ENCODE measurements at places on chromosomes 7 and 10.

DNA sequence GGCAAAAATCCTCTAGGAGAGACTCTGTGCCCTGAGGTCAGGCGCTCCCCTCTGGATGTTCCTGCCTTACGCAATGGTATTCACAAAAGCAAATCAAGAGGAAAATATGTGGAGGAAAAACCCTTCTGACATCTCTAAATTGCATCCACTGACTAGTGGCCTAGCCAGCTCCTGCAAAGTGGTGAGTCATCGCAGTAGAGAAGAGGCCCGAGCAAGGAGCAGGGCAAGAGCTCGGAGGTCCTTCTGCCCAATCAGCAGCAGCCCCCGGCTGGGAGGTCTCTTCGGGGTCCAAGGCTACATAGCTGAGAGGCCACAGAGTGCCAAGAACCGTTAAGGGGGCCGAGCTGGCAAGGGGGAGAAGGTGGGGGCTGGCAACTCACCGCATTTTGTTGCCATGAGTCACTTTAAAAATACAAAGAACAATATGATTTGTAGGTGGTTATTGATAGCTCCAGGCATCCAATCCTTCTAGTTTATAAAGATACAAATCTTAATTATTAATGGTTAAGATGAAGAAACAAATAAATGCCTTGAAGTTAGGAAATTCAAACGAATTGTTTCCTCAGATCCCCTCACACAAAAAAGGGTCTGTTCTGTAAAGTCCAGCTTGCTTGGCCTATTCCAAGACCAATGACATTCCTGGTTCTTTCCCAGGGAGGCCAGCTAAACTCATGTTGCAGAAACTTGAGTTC, 161.6 kb downstream of the PKD1L1 start:
- peaks cover 35% of the 10 kb centered on the region for H3K36me3 ChIP-seq
- no peaks in the 10 kb centered on the region for H3K27me3 ChIP-seq
- peak overlapping the region; percentile 87 for H3K27ac ChIP-seq
- peaks cover 73% of the 10 kb centered on the region for H3K4me1 ChIP-seq
- peak overlapping the region; percentile 34 for H3K4me3 ChIP-seq

DNA sequence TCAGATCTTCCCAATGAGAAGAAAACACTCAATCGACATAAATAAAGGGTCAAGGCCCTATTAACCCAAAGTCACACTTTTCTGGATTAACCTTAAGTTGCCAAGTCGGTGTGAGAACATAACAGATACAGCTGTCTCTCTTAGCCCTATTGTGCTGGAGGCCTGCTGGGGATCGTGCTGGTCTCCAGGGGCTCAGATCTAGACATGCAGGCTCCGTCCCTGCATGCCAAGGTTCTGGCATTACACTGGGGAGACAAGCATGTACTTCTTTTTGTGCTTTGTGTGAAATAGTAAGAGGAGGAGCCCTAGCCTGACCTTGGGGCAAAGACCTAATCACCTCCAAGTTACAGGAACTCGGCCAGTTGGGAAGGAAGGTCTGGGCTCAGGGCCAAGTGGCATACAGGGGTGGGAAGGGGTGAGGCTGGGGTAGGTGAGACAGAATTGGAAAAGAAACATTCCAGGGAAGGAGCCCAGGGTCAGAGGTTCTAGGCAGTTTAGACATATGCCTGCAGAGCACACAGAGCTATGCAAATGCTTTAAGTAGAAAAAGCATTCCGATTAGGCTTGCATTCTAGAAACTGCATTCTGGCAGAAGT, 216.4 kb downstream of the HECW1 start:
- DNase-seq, result no peak
- H3K27ac ChIP-seq, result no peak overlapping the region
- peaks cover 19% of the 10 kb centered on the region for H3K27me3 ChIP-seq
- no peaks in the 10 kb centered on the region for H3K36me3 ChIP-seq

DNA sequence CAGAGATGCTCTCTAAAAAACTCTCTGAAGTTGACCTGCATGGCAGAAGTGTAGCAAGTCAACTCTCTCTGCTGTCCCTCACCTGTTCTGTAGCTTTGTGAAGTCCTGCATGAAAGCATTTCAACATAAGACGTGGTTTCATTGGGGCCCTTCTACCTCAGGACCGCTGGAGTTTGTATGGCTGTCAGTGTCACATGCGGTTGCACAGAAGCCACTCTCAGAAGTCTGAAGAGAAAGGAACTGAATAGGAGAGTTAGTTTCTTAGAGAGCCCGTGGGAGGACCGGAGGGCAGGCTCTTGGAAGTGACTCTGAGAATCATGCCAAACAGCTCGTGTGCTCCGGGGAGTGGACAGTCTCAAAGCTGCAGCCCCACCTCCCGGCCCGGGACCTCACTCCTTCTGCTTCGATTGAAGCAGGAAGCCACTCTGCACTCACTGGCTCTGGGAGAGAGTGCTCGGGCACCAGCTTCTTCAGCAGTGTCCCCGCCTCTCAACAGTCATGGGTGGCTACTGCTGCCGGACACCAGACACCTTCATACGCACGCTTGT, 486.7 kb downstream of the SDK1 start:
- H3K27ac ChIP-seq, result no peak overlapping the region
- no peaks in the 10 kb centered on the region for H3K27me3 ChIP-seq
- no peaks in the 10 kb centered on the region for H3K4me1 ChIP-seq
- no peaks in the 10 kb centered on the region for H3K36me3 ChIP-seq
- DNase-seq, result no peak

DNA sequence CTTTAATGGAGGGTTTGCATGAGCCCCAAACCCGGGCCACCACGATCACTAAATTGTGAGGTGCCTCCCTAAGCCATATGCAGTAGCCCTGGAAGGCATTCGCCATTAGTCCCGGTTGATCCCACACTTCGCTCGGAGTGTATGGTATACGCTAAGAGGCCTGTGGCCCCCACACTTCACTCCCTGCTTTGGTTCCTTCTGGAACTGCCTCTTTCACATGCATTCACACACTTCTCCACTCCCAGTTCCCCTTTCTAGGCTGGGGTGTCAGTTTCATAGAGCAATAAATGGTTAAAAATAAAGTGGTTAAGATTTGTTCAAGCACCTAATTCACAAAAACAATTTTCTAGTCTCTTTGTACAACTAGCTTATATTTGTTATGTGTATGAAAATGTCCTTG, 212.1 kb upstream of the KCND2 start:
- no peak for DNase-seq
- no peaks in the 10 kb centered on the region for H3K36me3 ChIP-seq

GRCh38 chr7:128880791-128881457, 18.3 kb downstream of the ATP6V1F start:
- peaks cover 6% of the 10 kb centered on the region for H3K4me1 ChIP-seq
- peaks cover 8% of the 10 kb centered on the region for H3K36me3 ChIP-seq
- no peaks in the 10 kb centered on the region for H3K27me3 ChIP-seq
- no peak overlapping the region for H3K4me3 ChIP-seq
- no peak overlapping the region for H3K27ac ChIP-seq

DNA sequence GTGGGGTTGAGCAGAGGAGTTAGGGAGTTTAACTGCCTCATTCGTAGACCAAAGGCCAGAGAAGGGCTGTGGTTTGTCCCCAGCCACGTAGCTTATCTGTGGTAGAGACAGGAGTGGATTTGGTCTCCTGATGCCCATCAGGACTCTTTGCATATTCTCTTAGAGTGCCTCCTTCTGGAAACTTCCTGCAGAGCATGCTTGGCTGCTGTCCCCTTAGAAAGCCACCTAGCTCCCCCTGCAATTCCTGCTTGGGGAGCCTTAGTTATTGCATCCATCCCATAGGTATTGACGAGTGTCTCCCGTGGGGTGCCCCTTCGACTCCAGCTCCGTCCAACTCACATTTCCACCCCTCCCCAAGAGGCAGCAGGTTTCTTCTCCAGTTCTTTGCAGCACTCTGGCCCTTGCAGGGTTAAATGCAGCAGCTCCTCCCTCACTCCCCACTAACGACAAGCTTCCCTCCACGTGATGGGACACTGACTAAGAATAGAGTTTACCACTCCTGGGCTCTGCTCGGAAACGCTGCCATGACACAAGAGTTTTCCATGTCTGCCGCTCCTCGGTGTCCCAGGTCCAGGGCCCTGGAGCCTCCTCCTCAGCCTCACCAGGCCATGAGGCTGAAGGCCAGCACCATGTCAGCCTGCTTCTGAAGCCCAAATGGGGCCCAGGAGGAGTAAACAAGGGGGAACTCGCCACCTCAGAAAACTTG, 147.8 kb upstream of the UNC5B start:
- H3K27me3 ChIP-seq, result peaks cover 83% of the 10 kb centered on the region
- H3K27ac ChIP-seq, result no peak overlapping the region
- H3K4me3 ChIP-seq, result no peak overlapping the region
- H3K36me3 ChIP-seq, result no peaks in the 10 kb centered on the region

GRCh38 chr10:99781734-99782429, 558 bp upstream of the ABCC2 start:
- peak overlapping the region; percentile 43 for H3K4me3 ChIP-seq
- no peak overlapping the region for H3K27ac ChIP-seq
- DNase-seq, result no peak
- peaks cover 84% of the 10 kb centered on the region for H3K4me1 ChIP-seq
- peaks cover 4% of the 10 kb centered on the region for H3K36me3 ChIP-seq

- H3K4me3 ChIP-seq, result no peak overlapping the region
- no peak for DNase-seq
- no peak overlapping the region for H3K27ac ChIP-seq
- no peaks in the 10 kb centered on the region for H3K27me3 ChIP-seq
- no peaks in the 10 kb centered on the region for H3K4me1 ChIP-seq
Measured at GRCh38 chr7:120344276-120344675, 71.3 kb downstream of the KCND2 start.

DNA sequence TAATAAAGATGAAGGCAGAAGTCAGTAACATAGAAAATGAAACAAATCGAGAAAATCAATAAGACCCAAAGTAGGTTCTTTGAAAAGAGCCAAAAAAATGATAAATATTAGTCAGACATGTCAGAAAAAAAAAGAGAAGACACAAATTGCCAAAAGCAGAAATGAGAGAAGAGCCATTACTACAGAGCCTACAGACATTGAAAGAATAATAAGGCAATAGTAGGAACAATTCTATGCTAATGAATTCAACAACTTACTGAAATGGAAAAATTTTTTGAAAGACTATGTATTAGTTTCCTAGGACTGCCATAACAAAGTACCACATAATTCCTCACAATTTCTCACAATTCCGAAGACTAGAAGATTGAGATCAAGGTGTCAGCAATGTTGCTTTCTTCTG, 35.5 kb downstream of the OGDHL start:
- H3K27me3 ChIP-seq, result peaks cover 31% of the 10 kb centered on the region
- H3K4me3 ChIP-seq, result no peak overlapping the region
- no peaks in the 10 kb centered on the region for H3K4me1 ChIP-seq
- no peak overlapping the region for H3K27ac ChIP-seq
- DNase-seq, result no peak
- no peaks in the 10 kb centered on the region for H3K36me3 ChIP-seq

- no peak overlapping the region for H3K4me3 ChIP-seq
- H3K27me3 ChIP-seq, result no peaks in the 10 kb centered on the region
- H3K36me3 ChIP-seq, result no peaks in the 10 kb centered on the region
- no peak overlapping the region for H3K27ac ChIP-seq
- no peaks in the 10 kb centered on the region for H3K4me1 ChIP-seq
Measured at GRCh38 chr10:116429288-116429977, 1.8 kb downstream of the PNLIPRP3 start.

GRCh38 chr7:1767524-1767923, 97.4 kb downstream of the ELFN1 start:
- no peak overlapping the region for H3K4me3 ChIP-seq
- H3K27ac ChIP-seq, result no peak overlapping the region
- no peaks in the 10 kb centered on the region for H3K4me1 ChIP-seq
- DNase-seq, result no peak
- H3K27me3 ChIP-seq, result peaks cover 64% of the 10 kb centered on the region

DNA sequence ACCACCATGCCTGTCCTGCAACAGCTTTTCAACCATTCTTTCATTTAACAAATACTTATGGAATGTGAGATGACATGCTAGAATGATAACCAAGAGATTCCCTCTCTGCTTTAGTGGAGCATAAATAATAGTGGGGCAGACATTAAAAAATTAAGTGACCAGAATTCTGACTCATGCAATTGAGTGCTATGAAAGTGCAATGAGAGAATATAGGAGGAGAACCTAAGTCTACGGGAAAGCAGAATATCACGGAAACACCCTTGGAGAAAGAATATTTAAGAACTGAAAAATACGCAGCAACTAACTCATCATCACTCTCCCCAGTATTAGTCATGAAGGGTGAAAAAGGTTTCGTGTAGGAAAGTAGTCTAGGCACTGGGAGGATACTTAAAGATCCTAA, 7.1 kb downstream of the KIF5B start:
- no peak for DNase-seq
- peaks cover 48% of the 10 kb centered on the region for H3K36me3 ChIP-seq
- H3K27me3 ChIP-seq, result no peaks in the 10 kb centered on the region
- peaks cover 34% of the 10 kb centered on the region for H3K4me1 ChIP-seq
- H3K4me3 ChIP-seq, result peak overlapping the region; percentile 8
- H3K27ac ChIP-seq, result peak overlapping the region; percentile 76

GRCh38 chr7:107220356-107220755, 51.6 kb downstream of the HBP1 start:
- H3K27ac ChIP-seq, result no peak overlapping the region
- H3K27me3 ChIP-seq, result no peaks in the 10 kb centered on the region
- no peaks in the 10 kb centered on the region for H3K36me3 ChIP-seq
- H3K4me3 ChIP-seq, result no peak overlapping the region
- H3K4me1 ChIP-seq, result no peaks in the 10 kb centered on the region

DNA sequence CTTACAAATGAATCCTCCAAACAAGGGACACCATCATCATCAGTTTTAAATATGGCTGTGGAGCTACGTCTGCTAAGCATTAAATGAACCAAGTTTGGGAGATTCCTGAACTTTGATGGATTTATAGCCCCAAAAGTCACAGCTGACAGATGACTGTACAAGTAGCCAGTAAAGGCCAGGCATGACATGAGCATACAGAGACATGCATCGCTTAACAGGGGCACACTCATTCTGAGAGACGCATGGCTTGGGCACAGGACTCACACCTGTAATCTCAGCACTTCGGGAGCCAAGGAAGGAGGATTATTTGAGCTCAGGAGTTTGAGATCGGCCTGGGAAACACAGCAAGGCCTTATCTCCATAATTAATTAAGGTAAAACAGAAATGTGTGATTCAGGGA, 166.2 kb downstream of the PARD3 start:
- no peak overlapping the region for H3K4me3 ChIP-seq
- no peak for DNase-seq
- H3K27ac ChIP-seq, result no peak overlapping the region
- peaks cover 14% of the 10 kb centered on the region for H3K4me1 ChIP-seq

DNA sequence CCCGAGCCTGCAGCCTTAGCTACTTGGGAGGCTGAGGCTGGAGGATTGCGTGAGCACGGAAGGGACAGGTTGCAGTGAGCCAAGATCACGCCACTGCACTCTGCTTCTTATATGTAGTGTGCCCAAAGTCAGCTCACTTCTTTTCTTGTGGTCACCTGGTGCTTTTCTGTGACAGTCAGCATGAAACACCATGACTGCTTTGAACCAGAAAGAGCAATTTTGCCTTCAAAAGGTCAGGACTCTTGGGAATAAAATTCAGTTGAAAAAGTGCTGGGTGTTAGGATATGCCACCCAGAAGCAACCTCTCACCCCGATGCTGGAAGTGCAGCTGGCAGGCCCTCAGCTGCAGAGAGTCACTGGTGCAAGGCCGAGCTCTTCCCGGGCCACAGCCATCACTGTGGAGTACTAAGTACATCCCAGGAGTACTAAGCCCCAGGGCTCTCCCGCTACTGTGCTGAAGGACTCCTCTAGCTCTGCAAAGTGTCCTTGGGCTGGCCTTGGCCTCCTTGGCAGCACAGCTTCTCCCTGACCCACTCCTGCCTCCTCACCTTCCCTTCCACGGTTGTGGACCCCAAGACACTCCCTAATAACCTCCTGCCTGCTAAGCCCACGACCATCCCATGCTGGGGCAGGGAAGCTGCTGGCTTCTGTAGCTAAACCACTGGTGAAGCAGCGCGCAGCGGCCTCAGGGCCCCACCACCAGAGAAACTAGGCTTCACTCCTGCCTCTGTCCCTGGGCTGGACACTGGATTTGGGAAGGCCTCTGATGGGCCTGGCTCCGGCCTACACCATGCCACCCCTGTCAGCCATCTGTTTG, 17.6 kb upstream of the GDI2 start:
- H3K4me3 ChIP-seq, result no peak overlapping the region
- H3K27me3 ChIP-seq, result no peaks in the 10 kb centered on the region
- H3K4me1 ChIP-seq, result peaks cover 8% of the 10 kb centered on the region
- DNase-seq, result no peak
- H3K36me3 ChIP-seq, result peaks cover 7% of the 10 kb centered on the region

Measured in Calu3 (cell line).